Upper lobe of right lung (tissue), 1 donor: ENCODE measurements at places on chromosomes 7 and 10. TPM values are rescaled to one million over a fixed set of nuclear protein-coding genes. Genes with fewer than 3 reads are reported as not detected.

DNA sequence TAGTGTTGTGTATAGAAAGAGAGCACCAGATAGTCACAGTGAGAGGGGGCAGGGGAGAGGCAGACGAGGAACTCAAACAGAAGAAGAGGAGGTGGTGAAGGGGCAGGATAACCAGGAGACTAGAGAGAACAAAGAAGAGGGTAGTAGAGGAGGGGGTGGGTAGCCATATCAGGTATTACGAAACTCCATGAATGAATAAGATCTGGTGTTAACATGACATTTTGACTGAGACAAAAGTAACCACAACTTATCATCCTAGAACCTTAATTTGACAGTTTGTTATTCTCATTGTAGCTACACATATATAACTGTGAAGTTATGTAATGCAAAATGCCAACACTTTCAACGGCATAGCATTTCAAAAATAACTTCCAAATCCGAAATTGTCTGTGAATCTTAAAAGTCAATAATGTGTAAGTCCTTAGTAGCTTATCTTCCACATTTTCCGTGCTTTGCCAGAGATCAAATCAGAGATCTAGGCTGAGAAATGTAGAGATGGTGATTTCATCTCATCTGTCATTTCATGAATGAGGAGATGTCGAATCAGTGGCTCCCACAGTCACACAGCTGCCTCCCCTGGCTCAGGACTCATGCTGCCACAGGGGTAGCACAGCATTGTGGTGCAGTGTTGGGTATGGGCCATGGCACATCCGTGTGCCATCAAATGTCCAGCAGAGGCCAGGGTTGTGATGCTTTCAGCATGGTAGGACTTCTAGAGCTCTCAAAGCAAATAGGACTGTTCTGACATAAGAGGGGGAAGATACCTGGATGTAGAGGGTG lies 202.1 kb downstream of the HECW1 start:
- H3K27ac ChIP-seq, result no peak overlapping the region
- DNase-seq, result no peak
- no peaks in the 10 kb centered on the region for H3K4me1 ChIP-seq
- H3K36me3 ChIP-seq, result no peaks in the 10 kb centered on the region
- H3K4me3 ChIP-seq, result no peak overlapping the region
- no peaks in the 10 kb centered on the region for H3K27me3 ChIP-seq

DNA sequence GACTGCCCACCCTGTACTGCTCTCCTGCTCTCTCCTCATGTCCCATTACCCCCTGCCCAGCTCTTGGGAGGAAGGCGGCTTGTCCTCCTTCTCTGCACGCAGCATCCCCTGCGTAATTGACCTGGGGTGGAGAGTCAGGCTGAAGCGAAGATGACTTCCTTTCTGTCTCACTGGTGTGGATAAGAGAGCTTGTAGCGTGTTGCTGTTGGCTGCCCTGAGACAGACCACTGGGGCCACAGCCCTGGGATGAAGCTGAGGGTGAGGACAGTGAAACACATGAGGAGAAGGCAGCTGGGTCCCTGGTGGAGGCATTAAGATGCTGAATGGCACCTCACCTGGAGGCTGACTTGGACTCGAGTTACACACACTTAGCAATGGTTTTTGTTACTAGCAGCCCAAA lies 310.3 kb upstream of the ZNF32 start:
- no peak for DNase-seq
- no peaks in the 10 kb centered on the region for H3K36me3 ChIP-seq
- no peak overlapping the region for H3K27ac ChIP-seq
- peaks cover 11% of the 10 kb centered on the region for H3K4me1 ChIP-seq
- no peaks in the 10 kb centered on the region for H3K27me3 ChIP-seq
- no peak overlapping the region for H3K4me3 ChIP-seq

DNA sequence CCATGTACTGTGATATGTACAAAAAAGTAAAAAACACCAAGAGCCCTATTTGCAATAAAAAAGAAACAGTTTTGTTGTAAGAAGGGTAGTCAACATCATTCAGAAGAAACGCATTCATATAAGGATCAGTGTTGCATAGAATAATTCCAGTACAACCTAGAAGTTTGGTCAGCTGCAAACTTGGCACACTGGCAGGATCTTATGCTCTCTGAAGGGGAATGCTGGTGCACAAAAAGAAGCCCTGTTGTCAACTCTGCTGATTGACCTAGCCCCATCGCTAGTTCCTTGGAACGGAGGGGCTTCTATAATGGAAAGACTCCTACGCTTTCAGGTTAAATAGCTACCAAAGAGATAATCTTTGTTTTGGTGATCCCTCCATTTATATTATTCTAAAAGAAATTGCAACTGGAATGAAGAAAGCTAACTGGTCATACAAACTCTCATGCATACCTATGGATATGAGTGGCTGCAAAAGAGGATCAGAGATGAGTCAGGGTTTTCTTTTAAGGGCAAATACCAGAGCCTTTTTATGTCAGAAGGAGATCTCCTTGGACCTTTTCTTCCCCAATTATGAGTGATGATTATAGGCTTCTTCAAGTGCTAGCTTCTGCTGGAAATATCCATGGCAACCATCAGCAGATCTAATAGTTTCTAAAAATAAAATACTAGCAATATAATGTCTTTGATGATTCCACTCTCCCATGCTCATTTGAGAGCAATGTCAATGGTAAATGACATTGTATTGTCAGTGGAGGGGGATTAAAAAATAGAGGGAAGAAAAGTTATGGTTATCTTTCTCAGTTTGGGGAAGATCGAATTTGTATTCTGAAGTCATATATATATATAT lies 312.4 kb upstream of the CACNA2D1 start:
- no peaks in the 10 kb centered on the region for H3K27me3 ChIP-seq
- no peaks in the 10 kb centered on the region for H3K36me3 ChIP-seq
- no peak overlapping the region for H3K27ac ChIP-seq
- no peaks in the 10 kb centered on the region for H3K4me1 ChIP-seq
- DNase-seq, result no peak

DNA sequence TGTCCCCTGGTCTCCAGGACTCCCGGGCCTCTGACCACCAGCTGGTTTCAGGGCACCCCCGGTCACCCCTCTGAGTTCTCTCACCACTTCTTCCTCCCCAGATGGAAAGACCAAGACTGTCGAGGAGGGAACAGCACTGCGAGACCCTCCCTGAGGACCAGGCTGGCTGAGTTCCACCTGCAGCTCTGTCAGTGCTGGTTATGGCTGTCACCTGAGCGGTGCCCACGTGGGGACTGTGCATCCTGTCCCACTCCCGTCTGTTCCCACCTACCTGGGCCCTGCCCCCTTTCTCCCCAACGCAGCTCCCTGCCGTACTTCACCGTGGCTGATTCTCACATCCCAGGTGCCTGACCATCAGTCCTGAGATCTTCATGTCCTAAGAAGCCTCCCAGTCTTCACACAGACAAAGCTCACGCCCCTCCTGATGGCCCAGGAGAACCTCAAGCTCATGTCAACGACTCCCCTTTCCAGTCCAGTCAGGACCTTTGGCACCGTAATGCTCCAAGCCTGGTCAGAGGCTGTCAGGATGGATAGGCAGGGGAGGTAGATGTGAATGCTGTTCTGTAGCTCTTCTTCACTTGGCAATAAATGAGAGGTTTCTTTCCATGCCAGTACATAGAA lies 159.7 kb downstream of the USP6NL start:
- no peak overlapping the region for H3K4me3 ChIP-seq
- H3K36me3 ChIP-seq, result no peaks in the 10 kb centered on the region
- peaks cover 19% of the 10 kb centered on the region for H3K27me3 ChIP-seq
- no peak for DNase-seq
- no peak overlapping the region for H3K27ac ChIP-seq

Gene CRYGN
- total RNA-seq, result not detected

Gene DNAH11
- 3.4 TPM for total RNA-seq
